ENCODE measurements at places on chromosomes 12 and 14.

DNA sequence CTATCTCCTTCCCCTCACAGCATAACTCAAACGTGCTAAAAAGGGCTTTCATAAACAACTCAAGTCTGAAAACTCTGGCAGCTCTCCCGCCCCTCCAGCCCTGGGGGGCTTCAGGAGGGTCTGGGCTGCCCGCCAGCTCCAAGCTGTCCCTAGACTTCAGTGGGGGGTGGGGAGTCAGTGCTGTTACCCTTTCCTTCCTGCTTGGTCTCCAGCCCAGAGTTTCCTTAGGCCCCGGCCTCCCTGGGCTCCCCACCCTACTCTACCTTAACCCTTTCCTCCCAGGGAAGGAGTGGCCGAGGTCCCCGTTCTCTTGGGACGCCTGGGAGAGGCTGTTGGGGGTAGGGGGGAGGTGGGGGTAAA, 530 bp upstream of the NYNRIN start:
- no peak for DNase-seq

- peak; percentile 54 for DNase-seq
Observed at GRCh38 chr14:20683125-20683890, 1.1 kb upstream of the RNASE4 start.

- no peak for DNase-seq
Observed at GRCh38 chr12:53798575-53798974, 46.8 kb upstream of the CISTR start.

- peak; percentile 77 for DNase-seq
Observed at GRCh38 chr14:91510171-91511042, at the start of gene PPP4R3A. Gene PPP4R3A, minus strand, starts transcription at chr14:91510310. Its CDS starts 663 bp downstream, at chr14:91509647.

DNA sequence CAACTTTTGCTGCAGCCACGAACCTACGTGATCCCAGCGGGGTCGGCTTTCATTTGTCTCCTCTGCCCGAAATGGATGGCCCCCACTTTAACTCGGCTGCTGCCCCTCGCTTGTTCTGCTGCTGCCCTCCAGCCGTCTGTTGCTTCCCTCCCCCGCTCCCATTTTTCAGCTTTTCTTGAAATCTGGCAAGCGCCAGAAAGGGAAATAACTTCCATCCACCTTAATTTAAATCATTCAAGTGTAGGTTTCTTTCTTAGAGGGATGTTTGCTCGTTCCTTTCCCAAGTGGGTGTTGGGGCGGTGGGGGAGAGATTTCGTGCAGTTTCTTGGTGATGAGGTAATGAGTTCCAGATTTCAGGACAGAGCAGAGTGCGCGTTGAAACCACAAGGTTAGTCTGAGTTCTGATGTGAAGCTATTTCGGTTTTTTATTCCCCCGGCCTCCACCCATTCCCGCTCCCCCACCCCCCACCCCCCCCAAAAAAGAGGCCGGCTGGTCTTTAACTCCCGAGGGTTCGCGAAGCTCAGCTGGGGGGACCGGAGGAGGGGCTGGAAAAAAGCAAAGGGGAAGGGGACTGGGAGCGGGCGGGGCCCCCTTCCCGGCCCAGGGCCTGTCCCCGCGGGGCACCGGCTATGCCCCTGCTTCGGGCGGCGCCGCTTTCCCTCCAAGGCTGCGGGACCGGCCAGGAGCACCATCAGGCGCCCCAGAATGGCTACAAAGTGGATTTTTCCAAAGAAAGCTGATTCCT, 2.2 kb upstream of the ZFP36L1 start:
- no peak for DNase-seq

DNA sequence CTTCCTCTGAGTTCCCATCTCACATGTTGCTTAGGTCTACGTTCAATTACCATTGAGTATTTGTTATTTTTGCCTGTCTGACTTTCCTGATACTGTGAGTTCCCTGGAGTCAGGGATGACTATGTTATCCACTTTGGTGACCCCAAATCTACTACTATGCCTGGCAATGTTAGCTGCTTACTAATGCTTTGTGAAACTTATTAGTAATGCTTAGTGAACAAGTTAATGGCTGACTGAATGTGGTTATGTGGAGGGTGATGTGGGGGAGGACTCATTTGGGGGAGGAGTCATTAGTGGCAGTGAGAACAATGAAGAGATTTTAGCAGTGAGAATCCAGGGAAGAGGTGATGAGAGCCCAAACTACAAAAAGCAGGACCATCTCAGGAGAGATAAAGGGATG, 121.6 kb downstream of the KTN1 start:
- DNase-seq, result no peak

DNA sequence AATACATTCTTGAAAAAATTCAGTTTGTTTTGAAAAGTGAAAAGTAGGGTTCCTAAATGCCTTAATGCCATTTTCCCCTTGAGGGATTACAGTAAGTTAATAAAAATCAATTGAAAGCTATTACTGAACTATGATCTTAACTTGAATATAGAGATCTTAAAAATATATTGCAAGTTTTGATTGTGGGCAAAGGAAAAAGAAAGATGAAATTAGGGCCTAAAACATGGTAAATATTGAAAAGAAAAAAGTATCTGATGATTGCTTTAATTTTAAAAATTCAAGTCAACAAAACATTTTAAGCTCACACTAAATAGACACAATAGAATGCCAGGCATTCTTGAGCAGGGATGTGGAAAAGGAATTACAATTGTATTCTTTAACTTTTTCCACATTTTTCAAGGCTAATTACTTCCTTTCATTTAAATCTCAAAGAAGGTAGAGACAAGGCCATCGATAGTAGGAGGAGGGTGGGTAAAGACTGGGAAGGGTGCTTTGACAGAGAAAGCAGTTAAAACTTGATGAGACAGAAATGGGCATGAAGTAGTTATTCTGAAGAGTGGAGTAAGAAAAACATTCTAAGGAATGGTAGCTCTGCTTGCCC, 294.4 kb downstream of the NELL2 start:
- DNase-seq, result no peak

GRCh38 chr12:128322341-128322740, 55.4 kb downstream of the TMEM132C start:
- no peak for DNase-seq

- DNase-seq, result no peak
Observed at GRCh38 chr12:60489071-60489470, 893.2 kb downstream of the SLC16A7 start.

DNA sequence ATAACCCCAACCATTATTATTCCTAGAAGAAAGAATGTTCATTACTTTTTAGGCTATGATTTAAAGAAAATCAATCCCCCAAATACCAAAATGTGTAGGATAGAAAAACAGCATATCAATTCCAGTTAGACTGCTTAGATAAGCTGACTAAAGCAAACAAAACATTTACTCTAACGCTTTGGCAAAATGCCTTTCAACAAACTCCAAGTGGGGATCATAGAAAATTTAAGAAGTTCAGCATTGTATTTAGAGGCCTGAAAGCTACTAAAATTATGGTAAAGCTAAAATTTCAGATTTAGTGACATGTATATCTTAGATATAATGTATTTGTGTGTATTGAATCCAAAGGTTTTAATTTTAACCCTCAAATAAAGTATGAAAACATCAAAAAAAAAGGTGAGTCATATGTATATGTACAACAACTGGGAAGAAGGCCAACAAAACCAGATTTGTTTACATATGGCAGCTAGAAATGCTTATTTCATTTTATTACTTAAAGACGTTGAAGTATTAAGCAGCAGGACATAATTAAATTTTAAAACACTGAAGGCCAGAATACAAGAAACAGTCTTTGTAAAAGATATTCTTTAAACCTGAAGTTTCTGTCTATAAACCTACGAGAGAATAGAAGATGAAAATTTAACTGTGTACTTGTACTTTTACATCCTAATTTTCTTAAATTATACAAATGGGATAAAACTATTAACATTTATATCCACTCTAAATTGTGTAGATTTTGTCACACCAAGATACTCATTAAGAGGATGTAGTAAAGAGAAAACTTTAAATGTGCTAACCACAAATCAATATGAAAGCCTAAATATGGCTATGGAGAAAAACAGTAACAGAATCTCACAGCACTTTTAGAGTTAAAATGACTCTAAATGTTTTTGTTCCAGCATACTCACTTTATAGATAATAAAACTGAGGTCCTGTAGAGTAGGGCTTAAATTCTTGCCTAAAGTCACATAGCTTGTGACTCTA, 71.4 kb downstream of the SLC41A2 start:
- no peak for DNase-seq

- no peak for DNase-seq
Observed at GRCh38 chr12:66717036-66717673, 38.3 kb upstream of the GRIP1 start.

DNA sequence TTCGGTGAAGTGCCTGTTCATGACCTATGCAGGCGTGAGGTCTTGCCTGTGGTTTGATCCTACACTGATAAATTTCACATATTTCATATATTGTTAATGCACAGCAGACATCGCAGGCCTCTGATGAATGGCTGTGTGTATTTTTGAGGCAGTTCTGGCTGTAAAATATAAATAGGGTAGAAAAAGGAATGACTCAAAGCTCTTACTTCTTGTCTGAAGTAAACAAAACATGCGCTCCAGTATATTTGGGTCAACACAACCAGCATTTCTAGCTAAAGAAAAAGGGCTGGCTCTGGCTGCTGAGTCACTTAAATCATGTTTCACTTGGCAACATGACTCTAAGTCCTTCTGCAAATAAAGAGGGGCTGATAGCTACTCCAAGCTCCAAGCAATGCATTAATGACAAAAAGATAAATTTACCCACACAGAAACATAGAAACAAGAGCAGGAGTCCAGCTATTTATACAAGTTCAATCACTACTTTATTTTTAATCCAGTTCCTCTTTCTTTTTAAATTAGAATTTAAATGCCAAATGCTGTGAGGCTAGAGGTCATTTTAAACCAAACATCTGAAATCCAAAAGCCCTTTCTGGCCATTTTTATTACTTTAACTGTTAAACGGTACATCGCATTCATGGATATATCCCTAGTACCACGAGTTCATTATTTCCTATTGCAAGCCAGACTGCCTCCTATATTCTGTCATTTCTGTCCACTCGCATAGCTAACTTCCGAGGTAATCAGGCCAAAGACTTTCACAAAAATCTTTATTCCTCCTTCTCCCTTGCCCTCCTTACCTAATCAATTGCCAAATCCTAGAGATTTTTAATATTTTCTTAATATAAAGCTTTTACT, 54.3 kb upstream of the TMCC3 start:
- no peak for DNase-seq

GRCh38 chr12:587132-588023, 75.9 kb downstream of the NINJ2 start:
- DNase-seq, result no peak

- DNase-seq, result no peak
Observed at GRCh38 chr12:100375038-100375735, 18.3 kb downstream of the SLC17A8 start.

GRCh38 chr12:26798640-26799039, 34.4 kb downstream of the ITPR2 start:
- no peak for DNase-seq

DNA sequence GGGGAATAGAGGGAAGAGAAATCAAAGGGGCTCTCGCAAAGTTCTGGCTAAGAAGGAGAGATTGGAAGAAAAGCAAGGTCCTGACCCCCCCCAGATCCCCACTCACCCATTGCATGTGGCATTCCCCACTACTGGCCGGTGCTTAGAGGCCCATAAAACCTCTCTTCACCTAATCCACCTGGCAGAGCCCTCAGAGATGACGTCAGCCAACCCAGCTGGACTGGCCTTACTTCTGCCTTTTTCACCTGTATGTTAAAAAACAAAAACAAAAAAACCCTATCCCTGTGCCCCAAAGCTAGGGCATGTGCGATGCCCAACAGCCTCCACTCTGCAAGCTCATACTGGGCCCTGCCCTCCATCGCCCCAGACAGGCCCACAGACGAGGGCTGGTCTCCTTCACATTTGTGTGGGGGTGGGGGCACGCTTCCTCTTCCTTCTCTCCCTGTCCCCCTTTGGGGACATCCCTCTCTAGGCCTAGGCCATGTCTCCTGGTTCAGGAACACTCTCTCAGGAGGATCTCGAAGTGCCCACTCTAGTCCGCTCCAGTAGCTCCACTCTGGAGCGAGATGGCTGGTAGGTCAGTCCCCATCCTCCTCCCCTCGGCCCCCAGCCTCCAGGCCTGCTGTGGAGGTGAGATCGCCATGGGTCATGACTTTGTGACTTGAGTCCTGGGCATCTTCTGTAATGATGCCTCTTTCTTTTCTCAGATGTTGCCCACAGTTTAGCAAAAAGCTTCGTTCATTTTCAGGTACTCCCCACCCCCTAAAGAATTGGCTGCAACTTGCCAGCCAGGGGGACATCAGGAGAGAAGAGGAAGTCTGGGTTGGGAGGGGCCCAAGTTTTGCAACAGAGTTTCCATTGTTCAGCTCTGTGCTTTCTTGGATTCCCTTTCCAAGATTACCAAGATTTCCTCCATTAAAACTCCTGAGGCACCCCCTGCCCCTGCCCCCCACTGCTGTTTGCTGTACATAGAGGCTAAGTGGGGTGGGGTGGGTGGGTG, 37.0 kb downstream of the FIGNL2 start:
- no peak for DNase-seq

DNA sequence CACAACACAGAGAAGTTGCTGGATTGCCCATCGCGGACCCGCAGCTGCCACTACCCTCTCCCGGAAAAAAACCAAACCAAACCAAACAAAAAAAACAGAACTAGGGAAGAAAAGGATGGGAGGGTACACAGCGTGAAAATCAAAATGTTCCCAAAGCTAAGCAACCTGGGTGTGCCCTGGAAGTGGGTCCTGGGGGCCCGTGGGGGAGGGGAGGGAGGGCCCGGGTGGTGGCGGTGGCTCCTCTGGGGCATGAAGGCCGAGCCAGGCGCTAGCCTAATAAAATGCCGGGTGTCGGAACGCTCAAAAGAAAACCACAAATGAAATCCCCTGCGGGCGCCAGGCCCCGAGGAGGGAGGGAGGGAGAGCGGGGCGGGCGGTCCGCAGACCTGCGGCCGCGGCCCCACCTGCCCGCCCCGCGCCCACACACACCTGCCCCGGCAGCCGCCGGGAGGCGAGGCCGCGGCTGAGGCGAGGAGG, 787 bp downstream of the HECTD4 start:
- no peak for DNase-seq

- DNase-seq, result no peak
Observed at GRCh38 chr12:73589220-73589619, 948.4 kb upstream of the ATXN7L3B start.

GRCh38 chr12:116631619-116632018, 72.4 kb downstream of the MAP1LC3B2 start:
- DNase-seq, result no peak

DNA sequence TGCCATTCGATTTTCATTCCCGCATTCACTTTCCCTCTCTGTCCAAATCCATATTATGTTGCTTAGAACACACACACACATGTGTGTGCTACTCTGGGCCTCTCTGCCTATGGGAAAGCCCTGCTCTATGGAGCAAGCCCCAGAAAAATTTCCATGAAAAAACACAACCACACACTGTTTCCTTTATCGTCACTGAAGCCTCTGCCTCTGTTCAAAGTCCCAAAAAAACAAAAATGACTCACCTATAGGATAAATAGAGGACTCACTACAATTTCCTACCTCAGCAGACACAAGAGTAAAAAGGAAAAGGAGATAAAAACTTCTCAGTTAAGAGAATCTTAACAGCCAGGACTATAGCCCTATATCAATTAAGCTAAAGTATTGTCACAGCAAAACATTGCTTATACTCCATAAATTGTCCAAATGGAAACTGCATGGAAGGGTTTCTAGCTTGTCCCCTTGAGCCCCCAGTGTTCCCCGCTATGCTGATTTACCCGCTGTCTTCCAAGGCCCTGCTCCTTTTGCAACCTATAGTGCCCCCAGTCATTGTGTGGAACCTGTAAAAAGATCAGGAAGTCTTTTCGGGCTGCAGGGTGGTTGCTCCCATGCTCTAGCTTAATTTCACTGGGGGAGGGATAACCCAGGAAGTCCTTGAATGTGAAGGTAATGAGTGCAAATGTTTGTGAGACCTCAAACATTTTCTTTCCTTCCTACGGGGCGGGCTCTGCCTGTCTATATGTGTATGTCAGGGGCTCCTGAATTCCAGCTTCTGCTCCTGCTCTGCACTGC, 11.1 kb upstream of the PIP4K2C start:
- DNase-seq, result no peak

All from stimulated activated CD8-positive, alpha-beta memory T cell treated with anti-CD3 and anti-CD28 coated beads, Interleukin-4, amount 100 ng/mL, for 1 hour (primary cell).